Globus pallidus (tissue), 1 donor: ENCODE measurements at places on chromosomes 13 and 19.
A peak's percentile ranks its signal among the peaks of the same experiment; 100 is the strongest.

GRCh38 chr19:5068233-5069072 lies 99.5 kb downstream of the KDM4B start:
- no peak for DNase-seq

DNA sequence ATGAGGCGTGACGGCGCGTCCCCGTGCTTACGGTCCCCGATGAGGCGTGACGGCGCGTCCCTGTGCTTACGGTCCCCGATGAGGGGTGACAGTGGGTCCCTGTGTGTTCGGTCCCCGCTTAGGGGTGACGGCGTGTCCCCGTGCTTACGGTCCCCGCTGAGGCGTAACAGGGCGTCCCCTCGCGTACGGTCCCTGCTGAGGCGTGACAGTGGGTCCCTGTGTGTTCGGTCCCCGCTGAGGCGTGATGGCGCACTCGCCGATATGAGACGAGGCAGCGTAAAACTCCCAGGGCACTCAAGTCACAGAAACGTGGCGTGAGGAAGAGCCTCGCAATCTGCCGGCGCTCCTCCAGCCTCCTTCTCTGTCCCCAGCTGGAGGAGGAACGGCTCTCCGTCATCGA lies 20.9 kb downstream of the CFAP97D2 start:
- no peak for DNase-seq

DNA sequence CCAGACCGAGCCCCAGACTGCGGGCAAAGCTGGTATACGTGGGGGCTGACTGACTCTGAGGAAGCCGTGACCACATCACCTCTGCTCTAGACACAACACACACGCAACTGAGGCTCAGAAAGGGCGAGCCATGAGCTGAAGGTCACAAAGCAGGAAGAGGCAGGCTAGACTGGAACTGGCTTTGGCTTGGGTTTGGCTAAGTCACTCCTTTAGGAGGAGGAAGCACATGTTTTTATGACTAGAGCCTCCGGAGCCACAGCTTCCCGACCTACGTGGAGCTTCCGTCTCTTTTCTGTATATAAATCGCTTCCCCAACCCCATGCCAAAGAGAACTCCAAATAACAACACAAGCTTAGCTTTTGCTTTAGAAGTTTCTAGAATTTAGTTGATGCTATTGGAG lies 48.0 kb downstream of the RFX2 start:
- DNase-seq, result no peak

GRCh38 chr13:65453982-65454381 lies 1776.2 kb downstream of the PCDH9 start:
- no peak for DNase-seq

- DNase-seq, result no peak
Measured at GRCh38 chr19:56538761-56539263, at the start of gene ZFP28. TSS of gene ZFP28 (plus strand) at chr19:56538948. CDS start at chr19:56539019, 71 bp downstream.

- DNase-seq, result no peak
Measured at GRCh38 chr19:49855676-49856573, 5.0 kb downstream of the PTOV1 start.

DNA sequence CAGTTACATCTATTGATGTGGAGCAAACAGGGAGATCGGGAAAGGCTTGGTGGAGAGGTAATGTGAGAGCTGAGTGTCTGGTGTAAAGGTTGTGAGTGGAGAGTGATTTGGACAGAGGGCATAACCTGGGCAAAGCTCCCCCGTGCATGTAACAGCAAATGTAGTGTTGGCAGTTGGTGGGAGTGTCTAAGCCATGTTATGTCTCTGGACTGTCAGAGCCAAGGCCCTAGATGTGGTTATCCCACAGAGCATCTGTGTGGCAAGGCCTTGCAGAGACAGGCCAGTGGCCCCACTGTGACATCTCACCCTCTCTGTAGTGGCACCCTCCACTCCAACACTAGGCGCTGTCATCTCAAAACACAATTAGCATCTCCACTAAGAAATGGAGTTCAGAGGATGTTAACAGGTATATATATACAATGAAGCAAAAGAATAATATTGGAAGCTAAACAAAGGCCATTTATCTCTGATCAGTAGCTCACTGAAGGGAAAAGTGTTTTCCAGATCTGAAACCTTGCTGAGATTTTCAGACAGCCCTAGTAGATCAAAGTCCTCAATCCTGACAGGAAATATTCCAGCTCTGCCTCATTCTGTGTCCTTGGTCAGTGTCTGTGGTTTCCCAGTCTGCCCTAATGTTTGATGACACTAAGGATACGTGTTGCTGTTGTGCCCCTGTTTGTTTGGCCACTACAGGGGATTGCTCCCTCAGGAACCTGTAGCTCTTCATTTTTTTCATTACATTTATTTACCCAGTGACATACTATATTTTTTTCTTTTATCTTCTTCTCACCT lies 20.2 kb downstream of the POLR1D start:
- DNase-seq, result no peak

- no peak for DNase-seq
Measured at GRCh38 chr13:97492257-97492656, 58.3 kb downstream of the RAP2A start.

DNA sequence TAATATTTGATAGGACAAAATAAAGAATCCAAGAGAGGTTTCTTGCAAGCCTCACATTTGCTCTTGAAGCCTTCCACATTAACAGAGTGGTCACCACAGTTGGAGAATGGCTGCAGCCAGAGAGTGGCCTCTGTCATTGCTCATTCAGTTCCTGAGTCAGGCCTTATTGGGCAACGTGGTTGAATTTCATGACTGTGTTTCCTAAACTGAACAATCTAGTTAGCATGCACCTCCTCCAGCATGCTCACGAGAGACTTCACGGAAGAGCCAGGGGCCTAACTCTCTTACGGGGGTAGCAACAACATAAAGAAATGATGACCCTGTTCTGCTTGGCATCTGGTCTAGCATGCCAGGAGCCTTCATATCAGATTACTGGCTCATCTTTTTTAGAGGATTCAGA lies 9.6 kb upstream of the UBL3 start:
- DNase-seq, result no peak

GRCh38 chr13:79943346-79944023 lies 397.4 kb downstream of the SPRY2 start:
- no peak for DNase-seq

DNA sequence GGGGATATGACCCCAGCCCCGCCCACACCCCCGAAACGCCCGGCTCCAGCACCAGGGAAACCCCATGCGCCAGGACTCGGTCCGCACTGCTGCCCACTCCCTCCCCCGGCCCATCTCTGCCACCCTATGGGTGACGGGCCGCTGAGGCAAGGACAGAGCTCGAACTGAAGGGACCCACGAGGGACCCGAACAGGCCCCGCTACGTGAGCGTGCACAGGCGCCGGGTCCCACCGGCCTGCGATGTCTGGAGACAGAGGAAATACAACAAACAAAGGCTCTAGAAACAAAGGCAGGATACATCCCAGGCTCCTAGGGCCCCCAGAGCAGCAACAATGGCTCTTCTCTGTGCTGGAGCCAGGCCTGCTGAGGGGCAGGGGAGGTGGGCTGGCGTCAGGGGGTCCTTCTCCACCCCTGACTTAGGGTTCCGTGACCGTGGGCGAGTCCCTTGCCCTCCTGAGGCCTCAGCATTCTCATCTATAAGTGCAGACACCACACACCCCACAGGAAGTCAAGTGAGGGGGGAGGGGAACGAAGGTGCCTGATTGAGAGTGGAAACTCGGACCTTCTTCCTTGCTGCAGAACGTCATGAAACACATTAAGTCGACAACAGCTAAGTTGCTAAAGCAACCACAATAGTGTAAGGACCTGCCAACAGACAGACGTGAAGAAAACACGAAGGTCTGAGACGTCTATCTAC lies 3.1 kb downstream of the ABHD17A start:
- peak; percentile 82 for DNase-seq

GRCh38 chr19:45063851-45064801 lies 12.2 kb downstream of the ZNF296 start:
- DNase-seq, result no peak

- no peak for DNase-seq
Measured at GRCh38 chr13:111459803-111460547, 139.5 kb downstream of the TEX29 start.

DNA sequence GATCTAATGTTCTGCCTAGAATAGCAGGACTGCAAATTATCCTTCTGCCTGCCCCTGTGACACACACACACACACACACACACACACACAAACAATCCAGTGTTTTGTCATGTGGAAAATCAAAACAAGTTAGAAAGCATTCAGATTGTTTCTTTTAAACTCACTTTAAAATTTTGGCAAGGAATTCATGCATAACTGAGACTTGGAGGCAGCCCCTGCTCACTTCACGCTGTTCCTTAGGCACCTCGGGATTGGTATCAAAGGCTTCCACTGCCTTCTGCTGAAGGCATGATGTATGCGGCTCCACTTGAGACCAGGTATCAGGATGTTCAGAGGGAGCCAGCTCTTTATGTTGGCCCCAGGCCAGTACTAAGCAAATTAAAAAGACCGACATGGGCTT lies 158.7 kb downstream of the OXGR1 start:
- no peak for DNase-seq

GRCh38 chr13:102227741-102228140 lies 174.1 kb downstream of the FGF14 start:
- no peak for DNase-seq

GRCh38 chr19:46383846-46384245 lies 29.5 kb downstream of the CCDC8 start:
- no peak for DNase-seq

GRCh38 chr19:27774337-27774736 lies 1438.6 kb downstream of the UQCRFS1 start:
- DNase-seq, result no peak

DNA sequence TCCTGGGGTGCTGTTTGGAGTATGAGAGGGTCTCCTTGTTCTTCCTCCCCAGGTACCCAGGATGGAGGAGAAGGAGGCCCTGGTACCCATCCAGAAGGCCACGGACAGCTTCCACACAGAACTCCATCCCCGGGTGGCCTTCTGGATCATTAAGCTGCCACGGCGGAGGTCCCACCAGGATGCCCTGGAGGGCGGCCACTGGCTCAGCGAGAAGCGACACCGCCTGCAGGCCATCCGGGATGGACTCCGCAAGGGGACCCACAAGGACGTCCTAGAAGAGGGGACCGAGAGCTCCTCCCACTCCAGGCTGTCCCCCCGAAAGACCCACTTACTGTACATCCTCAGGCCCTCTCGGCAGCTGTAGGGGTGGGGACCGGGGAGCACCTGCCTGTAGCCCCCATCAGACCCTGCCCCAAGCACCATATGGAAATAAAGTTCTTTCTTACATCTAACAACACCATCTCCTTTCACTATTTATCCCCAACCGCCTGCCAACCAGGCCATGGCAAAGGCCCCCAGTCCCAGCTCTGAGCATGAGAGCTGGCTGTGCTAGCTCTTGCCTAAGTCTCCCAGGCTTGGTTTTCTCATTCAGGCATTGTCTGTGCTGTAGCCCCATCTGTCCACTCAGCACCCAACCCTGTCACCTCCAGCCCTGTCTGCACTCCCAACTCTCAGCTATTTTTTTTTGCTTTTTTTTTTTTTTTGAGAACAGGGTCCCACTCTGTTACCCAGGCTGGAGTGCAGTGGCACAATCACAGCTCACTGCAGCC lies 11.2 kb downstream of the DKKL1 start:
- DNase-seq, result no peak

DNA sequence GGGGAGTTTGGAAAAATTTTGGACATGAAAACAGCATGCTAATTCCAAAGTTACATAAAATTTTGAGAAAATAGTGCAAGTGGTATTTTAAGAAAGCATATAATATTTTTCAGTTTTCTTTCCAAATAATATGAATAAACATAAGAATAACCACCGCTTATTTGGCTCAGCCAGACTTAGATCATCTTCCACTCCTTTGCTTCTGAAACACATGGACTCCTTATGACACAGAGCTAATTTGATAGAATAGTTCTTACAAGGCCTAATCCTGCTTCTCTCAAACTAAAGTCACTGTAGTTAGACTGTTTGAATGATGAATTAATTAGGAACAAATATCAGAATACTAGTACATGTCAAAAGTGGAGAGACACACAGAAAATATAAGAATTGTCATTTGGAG lies 165.5 kb downstream of the POSTN start:
- no peak for DNase-seq

DNA sequence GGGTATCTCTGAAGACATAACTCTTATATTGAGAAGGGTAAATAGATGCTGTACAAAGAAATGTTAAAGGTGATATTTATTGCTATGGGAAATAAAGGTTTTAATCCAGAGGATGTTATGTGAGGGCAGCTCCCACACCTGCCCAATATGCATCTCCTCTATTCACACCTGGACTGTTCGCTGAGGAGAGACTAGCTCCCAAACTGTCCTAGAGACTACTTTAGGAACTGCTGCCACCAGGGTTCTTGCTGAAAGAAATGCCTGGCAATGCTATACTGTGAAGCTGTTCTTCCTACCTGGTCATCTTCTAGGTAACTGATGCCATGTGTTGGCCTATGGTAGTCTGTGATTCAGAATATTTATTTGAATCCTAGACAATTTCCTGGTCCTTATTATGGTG lies 1421.5 kb upstream of the SPRY2 start:
- DNase-seq, result no peak

DNA sequence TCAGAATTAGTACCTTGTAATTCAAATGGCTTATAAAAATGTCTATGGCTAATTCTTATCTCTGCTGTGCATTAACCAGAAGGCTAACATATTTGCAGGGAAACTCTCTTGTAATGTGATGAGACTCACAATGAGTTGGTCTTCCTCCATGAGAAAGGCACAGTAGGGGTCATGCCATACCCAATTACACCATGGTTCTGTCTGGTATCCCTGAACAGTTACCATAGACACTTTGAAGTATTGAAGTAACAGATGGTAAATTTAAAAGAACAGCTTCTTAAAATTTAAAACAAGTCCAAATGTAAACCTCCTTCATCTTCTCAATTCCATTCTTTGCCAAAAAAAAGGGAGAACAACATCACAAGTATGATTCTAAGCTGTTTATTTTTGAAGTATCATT lies 22.6 kb upstream of the SLAIN1 start:
- no peak for DNase-seq
